Stimulated activated CD4-positive, alpha-beta T cell treated with anti-CD3 and anti-CD28 coated beads, Interleukin-1b, Interleukin-23, amount 100 ng/mL, for 4 hours (primary cell): ENCODE measurements at places on chromosomes 6 and 20.

- DNase-seq, result no peak
These were observed 165.6 kb downstream of the FOXA2 start for GRCh38 chr20:22418738-22419137.

- DNase-seq, result no peak
These were observed 860 bp downstream of the DEFB124 start for GRCh38 chr20:31474097-31474436.

DNA sequence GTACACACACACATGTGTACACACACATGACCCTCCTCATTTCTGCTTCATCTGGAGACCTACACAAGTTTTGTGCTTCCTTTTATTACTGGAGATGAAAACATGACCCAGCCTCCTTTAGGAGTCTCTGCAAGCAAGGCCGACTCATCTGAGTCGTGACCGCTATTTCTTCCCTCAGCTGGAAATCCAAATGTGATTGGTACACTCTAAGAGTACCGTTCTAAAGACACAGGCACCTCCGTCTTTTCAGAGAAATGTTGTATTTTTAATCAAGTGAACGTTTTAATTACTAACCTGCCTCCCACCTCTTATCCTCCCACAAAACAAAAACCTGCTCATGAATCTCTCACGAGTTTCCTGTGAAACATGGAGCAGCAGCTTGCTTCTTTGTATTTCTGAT, 63.0 kb downstream of the LAMP5 start:
- DNase-seq, result no peak

DNA sequence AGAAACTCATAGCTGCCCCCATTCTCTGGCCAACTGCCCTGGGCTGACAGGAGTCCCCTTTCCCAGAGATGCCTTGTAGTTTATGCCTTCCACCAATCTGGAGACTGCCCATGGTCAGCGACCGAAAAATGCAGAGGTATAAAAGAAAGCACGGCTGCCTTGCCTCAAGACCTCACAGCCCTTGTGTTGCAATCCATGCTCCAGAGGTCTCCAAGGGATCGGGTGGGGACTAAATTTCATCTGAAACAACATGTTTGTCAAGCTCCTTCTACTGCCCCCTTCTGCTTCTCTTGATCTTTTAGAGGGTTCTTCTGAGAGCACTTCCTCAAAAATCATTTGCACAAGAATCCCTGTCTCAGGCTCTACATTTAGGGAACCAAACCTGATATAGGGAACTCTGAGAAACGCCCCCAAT, 128.8 kb downstream of the PLCB1 start:
- DNase-seq, result no peak

DNA sequence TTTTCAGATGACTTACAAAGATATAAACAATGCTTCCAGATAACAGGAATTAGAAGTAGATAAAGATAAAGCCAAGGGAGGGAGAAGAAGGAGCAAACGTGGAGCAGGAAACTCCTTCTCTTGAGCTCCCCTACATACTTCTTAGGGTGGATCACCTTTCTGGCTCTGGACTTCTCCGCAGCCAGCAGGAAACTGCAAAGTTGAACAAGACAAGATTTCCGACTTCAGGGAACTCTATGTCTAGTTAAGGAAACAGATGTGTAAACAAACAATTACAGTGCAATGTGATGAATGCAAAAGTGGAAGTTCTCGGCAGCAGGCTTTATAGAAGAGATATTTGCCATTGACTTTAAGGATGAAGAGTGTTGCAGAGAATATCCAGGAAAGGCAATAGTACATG, 134.0 kb upstream of the MARCKS start:
- no peak for DNase-seq
